ENCODE measurements at places on chromosomes 5 and 9.
A peak's percentile ranks its signal among the peaks of the same experiment; 100 is the strongest.

DNA sequence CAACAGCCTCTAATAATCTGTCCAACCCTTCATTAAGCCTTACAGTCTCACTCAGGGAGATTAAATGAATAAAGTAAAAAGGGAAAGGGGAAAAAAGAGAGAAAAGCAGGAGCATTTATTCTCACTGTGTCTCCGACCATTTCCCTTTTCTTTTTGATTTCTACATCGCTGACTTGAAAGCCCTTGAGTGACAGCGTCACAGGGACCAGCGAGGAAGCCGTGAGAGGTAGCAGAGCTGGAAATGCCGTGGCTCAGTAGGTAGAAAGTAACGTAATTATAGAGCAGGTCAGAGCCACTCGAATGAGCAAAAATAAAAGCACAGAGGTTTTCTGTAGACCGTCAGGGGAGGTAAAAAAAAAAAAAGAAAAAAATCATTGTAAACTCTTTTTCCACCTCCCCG lies 52.4 kb downstream of the ASS1 start:
- DNase-seq = no peak

DNA sequence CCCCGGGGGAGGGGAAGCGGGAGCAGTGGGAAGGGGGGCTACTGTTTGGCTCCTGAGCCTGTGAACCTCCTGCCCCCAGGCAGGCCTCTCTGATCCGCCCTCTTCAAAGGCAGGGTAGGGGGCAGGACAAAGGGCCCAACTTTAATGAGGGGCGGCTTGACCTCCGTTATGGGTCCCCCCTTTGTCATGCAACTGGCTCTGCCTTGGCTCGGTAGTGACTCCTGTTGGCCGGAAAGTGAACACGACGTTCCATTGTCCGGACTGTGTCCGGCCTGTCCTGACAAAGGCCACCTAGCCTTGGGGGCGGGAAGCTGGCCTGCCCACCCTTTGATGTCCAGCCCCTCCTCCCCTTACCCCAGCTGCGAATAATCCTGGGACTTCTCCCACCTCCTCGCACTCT lies 1.3 kb downstream of the CDX1 start:
- no peak for DNase-seq

DNA sequence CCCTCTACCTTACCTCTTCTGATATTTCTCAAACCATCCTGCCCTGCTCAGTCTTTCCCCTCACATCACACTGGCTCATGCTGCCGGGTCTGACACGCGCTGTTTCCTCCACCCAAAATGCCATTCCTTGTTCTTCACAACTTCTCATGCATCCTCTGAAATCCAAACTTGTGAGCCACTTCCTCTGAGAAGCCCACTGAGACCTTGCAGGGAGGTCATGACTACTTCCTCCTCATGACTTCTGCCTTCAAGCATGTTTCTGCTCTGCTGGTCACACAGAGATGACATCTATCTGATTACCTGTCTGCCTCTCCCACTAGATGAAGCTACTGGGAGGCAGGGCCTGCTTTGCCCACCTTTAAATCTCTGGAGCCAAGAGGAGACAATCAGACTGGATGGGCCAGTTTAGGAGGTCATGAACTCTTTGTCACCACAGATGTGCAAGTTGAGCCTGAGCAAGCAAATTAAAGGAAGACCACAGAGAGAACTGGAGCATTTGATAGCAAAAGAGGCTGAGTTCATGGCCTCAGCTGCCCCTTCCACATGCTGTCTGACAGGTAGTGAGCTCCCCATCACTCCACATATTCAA lies 119.8 kb upstream of the TBC1D2 start:
- DNase-seq = no peak

DNA sequence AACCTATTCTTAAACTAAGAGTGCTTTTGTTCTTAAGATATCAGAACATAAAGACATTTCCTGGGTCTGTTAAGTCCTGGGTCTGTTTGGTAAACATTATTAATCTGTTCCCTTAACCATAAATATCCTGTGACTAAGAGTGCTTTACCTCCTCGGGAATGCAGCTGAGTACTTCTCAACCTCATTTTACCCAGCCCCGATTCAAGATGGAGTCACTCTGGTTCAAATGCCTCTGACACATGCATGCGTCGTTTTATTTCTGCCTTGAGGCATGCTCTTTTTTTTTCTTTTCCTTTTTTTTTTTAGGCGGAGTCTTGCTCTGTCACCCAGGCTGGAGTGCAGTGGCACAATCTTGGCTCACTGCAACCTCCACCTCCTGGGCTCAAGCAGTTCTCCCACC lies 39.8 kb upstream of the FBXL17 start:
- DNase-seq = no peak

DNA sequence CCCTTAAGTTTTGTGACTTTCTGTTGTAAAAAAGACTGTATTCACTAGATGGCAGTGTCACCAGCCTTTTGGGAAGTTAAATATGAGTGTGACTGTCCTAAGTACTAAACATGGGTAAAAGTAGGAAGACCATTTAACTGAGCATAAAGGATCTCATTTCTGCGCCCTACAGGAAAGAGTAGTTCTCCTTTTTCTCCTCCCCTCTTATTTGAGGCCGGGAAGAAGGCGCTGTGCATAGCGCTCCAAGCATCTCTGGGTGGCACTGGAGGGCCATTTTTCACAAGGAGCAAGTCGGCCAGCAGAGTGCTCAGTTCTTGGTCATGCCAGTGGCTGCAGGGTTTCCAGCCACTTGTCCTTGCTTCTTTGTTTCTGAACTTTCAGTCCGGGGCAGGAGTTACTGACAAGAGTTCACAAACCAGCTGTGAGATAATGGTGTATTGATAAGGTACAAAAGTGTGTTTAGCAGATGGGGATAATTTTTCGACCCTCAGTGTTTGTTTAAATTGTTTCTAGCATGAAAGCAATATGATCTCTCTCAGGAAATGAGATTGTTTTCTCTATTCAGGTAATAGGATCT lies 227.6 kb upstream of the DMRT1 start:
- DNase-seq = peak; percentile 4

DNA sequence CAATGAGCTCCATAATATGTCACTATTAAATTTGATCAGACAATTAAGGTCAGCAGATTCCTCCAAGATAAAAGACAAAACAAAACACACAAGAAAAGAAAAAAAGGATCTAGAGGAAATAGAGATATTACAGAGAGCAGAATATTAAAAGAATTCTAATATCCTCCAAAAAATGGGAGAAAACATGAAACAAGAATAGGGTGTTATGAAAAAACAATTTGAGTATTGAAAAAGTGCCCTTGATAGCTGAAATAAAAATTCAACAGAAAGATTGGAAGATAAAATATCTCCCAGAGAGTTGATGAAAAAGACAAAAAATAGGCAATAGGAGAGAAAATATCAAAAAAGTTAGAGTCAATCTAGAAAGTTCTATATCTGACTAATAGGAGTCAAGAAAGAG lies 44.8 kb upstream of the LHFPL2 start:
- no peak for DNase-seq

- no peak for DNase-seq
Measured at GRCh38 chr5:6737043-6737941, 24.1 kb downstream of the TENT4A start.

DNA sequence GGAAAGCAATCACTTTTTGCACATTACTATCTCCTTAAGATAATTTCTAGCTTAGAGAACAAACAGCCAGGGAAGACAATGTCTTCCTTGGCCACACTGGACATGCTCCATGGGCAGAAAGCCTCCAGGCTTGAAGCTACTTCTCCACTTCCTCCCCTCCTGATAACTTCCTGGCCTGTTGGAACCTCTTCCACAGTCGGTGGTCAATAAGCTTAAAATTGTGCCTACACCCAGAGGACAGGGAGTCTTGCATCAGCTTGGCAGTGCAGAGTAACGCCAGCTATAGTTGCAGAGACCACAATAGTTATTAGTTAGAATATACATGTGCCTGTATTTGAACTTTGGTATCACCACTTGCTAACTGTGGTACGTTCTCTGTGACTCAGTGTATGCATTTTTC lies 58.1 kb upstream of the ABCA1 start:
- no peak for DNase-seq

DNA sequence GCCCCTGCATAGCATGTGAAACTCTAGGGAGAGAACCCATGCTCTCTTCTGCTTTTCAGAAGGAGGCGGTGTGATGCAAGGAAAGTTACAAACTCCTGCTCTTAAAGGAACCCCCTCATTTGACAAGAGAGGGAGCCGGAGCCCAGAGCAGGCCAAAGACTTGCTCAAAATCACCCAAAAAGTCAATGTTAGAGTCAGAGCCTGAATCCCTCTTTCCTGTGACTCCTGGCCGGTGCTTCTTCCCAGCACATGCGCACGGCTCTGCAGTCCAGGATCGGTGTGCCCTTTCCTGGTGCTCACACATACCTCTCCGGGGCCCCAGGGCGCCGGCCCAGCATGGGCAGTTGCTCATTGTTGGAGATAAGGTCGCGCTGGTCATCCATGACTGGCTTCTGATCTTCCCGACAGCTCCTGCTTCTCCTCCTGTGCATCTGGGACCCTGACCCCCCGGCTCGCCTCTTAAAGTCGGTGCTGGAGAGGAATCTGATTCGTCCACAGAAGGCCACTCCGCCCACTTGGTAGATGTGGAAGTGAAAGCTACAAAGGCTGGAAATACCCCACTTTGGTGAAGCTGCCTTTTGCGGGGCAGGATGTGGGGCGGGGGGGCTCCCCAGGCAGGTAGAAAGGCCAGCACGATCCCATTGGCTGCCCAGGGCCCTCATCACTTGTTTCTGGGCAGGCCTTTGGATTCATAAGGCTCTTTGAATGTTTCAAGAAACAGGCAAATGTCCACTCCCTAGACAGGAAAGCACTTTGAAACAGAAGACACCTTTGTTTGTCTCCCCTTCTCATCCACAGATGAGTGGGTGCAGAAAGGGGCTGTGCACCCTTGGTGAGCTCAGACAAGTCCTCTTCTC lies at the start of gene CD74:
CD74 (minus strand) TSS at position 592 of the 857 bp plus-strand sequence; CDS start at position 431, 161 bp downstream.
- DNase-seq = peak; percentile 74

GRCh38 chr9:108780942-108781734 lies 74.6 kb downstream of the ACTL7B start:
- no peak for DNase-seq

GRCh38 chr9:126171641-126172040 lies 155.0 kb upstream of the MVB12B start:
- DNase-seq = no peak

- DNase-seq = no peak
Measured at GRCh38 chr5:14762549-14763216, 98.2 kb downstream of the OTULIN start.

GRCh38 chr5:1792842-1793266 lies 6.8 kb downstream of the MRPL36 start:
- DNase-seq = peak; percentile 55

DNA sequence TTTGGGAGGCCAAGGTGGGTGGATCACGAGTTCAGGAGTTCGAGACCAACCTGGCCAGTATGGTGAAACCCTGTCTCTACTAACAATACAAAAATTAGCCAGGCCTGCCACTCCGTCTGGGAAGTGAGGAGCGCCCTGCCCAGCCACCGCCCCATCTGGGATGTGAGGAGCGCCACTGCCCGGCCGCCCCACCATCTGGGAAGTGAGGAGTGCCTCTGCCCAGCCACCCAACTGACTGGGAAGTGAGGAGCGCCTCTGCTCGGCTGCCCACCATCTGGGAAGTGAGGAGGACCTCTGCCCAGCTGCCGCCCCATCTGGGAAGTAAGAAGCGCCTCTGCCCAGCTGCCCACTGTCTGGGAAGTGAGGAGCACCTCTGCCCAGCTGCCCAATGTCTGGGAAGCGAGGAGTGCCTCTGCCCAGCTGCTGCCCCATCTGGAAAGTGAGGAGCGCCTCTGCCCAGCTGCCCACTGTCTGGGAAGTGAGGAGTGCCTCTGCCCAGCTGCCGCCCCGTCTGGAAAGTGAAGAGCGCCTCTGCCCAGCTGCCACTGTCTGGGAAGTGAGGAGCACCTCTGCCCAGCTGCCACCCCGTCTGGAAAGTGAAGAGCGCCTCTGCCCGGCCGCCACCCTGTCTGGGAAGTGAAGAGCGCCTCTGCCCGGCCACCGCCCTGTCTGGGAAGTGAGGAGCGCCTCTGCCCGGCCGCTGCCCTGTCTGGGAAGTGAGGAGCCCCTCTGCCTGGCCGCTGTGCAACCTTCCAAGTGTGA lies 5.3 kb downstream of the ALDH7A1 start:
- DNase-seq = no peak

- no peak for DNase-seq
Measured at GRCh38 chr5:119037496-119038215, 33.2 kb upstream of the DMXL1 start.

- DNase-seq = no peak
Measured at GRCh38 chr5:36505021-36505420, 101.4 kb upstream of the SLC1A3 start.
